Astrocyte of the spinal cord (primary cell): ENCODE measurements at places on chromosomes 2 and 18.

GRCh38 chr2:42706836-42707235, 57.1 kb downstream of the OXER1 start:
- DNase-seq = no peak

- no peak for DNase-seq
These were observed 46.2 kb upstream of the CCDC141 start for GRCh38 chr2:179096090-179096489.

GRCh38 chr2:191341436-191341835, 96.2 kb downstream of the MYO1B start:
- DNase-seq = no peak

GRCh38 chr2:59301466-59302402, 1060.6 kb upstream of the FANCL start:
- peak; percentile 65 for DNase-seq

GRCh38 chr2:125559186-125559585, 1096.8 kb upstream of the GYPC start:
- no peak for DNase-seq

- DNase-seq = no peak
These were observed 129.6 kb downstream of the PMS1 start for GRCh38 chr2:189913821-189914220.

GRCh38 chr2:134103196-134103595, 150.7 kb upstream of the MGAT5 start:
- DNase-seq = no peak

DNA sequence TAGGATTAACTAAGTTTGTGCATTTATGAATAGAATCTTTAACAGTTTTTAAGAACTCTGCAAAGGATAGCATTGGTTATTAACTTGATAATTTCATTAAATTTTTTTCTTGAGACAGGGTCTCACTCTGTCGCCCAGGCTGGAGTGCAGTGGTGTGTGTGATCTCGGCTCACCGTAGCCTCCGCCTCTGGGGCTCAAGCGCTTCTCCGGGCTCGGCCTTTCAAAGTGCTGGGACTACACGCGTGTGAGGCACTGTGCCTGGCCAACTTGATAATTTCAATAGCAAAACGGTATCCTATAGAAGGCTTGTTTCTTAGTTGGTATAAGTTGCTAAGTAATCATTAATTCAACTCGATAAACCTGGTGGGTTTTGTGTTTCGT, 38.0 kb downstream of the ADNP2 start:
- DNase-seq = peak; percentile 14

DNA sequence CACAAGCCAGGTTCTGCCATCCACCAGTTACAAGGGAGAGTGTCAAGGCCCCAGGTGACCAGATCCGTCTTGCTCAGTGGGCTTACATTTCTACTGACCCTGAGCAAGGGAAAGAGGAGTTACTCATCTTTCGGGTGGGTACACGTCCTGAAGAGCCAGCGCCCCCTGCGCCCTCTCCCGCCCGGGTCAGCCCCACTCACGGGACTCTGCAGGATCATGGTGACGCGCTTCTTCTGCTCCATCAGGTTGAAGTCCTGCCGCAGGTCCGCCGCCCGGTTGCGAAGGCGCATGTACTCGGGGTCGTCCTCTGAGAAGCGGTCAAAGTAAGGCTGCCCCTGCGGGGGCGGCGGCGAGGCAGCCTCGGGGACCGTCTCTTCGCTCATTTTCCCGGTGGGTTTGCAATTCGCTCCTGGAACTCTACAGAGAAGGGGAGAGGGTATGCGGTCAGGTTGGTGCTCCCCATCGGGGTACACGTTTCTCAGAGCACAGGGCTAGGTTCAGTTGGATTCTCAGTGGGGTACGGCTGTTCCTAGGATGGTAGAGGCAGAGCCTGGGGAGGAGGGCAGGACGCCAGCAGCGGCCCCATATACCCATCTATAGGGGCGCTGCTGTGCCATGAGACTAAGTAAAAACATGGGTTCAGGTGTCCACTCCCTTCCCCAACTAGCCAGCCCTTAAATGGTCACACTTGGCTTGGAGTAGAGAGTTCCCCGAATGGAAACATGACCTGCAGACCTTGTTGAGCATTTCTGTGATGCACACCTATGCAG, 61.8 kb downstream of the ADD2 start:
- no peak for DNase-seq
